Kidney tubule cell (primary cell): ENCODE measurements at places on chromosomes 5 and 9.

DNA sequence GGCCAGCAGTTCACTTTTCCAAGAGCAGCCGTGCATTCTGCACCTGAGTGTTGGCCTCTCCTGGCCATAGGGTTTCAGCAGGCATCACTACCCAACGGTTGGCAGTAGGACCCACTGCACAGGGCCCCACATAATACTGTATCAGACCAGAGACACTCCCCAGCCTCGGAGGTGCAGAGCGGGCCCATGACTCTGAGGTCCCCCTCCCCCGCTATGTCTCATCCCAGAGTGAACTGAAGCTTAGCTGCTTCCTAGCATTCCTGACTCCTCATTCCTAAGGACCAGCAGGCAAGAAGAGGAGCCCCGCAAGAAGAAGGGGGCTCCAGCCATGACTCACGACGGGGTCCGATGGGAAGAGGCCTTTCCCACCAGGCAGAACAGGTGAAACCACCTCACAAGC, 67.2 kb downstream of the CAMSAP1 start:
- peak; percentile 17 for DNase-seq

DNA sequence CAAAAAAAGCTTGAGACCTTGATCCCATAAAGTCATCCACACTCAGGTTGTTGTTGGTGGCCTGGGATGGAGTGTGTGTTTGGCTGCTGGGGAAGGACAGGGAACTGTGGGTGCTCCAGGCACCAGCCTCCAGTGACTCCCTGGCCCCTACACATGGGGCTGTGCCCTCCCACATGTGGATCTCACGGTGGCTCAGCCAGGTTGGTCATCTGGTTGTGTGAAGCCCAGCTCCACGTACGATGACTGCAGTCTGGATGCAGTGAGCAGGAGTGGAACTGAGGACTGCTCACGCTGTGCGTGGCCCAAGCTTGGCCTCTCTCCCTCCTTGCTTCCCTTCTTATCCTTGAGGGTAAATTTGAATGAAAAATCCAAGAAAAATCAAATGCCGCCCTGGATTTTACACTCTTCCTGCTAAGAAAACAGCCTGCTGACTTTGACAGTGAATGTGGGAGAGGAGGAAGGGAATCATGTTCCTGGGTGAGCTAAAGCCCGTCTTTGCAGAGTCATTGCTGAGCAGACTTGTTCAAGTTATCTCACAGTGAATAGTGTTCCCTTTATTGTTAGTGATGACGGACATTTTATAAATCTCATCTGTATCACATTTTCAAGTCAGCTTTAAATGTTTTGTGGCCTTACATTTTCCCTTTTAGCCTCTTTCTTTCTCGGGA, 65.1 kb upstream of the CACNA1B start:
- DNase-seq = no peak

- DNase-seq = no peak
These were observed 1.5 kb upstream of the SARDH start for GRCh38 chr9:133739408-133740280.

GRCh38 chr9:101225271-101225670, 159.5 kb downstream of the BAAT start:
- no peak for DNase-seq

DNA sequence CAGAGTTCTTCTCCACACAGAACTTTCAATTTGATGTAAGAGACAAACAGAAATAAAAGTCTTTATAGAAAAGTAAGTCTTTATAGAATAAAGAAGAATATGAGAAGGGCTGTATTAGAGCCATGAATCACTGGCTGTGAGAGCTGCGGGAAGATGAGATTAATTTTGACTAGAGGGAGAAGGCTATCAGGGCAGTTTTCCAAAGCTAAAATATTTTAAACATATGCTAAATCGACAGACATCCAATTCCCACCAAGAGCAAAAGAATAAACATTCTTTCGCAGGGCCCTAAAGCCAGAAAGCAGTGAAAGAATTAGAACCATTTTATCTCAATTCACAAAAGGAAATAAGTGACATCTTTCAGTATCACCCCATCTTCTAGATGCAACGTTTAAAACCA, 208.3 kb upstream of the MAP3K1 start:
- DNase-seq = no peak

DNA sequence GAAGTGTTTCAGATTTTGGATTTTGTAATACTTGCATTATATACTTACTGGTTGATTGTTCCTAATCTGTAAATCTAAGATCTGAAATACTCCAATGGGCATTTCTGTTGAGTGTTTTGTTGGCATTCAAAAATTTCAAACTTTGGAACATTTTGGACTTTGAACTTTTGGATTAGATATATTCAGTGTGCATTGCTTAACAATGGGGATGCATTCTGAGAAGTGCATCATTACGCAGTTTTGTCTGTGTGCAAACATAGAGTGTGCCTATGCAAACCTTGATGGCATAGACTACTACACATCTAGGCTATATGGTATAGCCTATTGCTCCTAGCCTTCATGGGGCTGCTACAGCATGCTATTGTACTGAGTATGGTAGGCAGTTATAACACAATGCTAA, 325.4 kb downstream of the KDM4C start:
- no peak for DNase-seq

- no peak for DNase-seq
These were observed 7.2 kb downstream of the ENTREP1 start for GRCh38 chr9:69332067-69332685.

GRCh38 chr9:91995000-91995655, 45.1 kb upstream of the ROR2 start:
- no peak for DNase-seq

- DNase-seq = no peak
These were observed 920.9 kb upstream of the CTNND2 start for GRCh38 chr5:12825163-12825562.

DNA sequence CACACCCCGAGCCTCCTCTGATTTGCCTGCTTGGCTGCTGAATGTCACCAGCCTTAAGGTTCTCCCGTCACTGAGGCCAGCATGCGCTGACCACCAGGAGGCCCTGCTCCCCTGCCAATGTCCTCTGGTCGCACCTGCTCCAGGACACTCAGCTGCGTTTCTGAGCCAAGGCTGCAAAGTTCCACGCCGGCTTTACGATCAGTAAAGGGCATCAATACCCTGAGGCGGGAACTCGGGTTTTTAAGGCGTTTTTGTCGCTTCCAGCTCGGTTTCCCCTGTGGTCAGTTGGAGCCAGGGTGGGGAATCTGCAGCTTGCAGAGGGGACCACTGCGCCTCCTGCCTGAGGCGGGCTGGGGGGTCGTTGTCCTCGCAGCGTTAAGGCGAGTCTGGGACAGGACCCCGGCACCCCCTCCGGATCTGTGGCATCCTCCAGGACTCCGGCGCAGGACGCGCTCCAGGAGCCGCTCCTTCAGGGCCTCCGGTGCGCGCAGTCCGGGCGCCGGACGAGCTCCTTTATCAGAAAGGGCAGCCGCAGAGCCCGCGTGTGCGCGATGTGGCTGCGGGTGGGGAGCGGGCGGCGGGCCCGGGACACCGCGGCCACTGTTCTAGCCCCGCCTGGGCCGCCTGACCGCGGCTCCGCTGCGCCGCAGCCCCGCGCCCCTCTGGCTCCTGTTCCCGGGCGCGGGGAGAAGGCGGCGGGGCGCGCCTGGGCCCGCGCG, 24.1 kb upstream of the FLT4 start:
- no peak for DNase-seq

DNA sequence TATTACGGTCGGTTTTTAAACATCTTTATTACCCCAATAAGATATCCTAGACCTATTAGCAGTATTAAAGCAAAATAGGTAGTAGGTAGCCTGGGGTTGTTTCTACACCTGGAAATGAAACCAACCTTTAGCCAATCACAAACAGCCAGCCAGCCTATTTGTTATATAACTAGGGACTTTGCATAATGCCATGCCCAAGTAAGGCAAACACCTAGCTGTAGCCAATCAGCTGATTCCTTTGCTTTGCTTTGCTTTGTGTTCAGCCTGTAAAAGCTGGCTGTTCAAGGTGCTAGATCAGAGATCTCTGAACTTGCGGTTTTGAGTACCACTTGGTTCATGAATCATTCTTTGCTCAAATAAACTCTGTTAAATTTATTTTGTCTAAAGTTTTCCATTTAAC, 46.5 kb upstream of the SETD9 start:
- DNase-seq = no peak

GRCh38 chr5:157540124-157540523, 35.5 kb downstream of the ADAM19 start:
- no peak for DNase-seq

DNA sequence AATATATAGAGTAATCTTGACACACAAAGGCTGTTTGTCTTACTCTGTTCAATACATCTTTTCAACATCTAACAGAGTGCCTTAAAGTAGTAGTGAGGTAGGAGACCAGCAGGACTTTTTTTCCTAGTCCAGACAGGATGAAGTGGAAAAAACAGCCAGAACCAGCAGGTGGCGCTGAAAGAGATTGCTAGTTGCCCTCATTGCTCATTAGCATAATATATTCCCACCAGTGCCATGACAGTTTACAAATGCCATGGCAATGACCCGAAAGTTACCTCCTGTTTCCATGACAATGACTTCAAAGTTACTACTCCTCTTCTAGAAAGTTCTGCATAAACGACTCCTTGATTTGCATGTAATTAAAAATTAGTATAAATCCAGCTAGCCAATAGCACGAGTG, 387.4 kb downstream of the ACTL7B start:
- DNase-seq = peak; percentile 57

DNA sequence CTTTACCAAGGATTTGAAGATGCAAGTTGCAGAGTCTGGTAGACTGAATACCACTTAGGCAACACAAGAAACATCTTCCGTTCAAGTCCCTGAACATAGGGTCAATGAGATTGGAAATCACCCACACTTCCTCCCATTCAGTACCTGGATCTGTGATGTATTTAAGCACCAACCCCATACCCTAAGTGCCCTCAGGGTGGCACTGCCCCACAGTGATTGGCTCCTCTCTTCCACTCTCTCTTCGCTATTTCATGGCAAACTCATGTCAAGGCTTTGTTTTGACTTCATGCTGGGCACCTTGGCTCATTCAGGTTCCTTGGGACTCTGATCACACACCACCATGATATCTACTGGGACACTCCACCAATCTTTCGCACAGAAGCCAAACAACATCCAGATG, 53.7 kb downstream of the GGTA1 start:
- no peak for DNase-seq

DNA sequence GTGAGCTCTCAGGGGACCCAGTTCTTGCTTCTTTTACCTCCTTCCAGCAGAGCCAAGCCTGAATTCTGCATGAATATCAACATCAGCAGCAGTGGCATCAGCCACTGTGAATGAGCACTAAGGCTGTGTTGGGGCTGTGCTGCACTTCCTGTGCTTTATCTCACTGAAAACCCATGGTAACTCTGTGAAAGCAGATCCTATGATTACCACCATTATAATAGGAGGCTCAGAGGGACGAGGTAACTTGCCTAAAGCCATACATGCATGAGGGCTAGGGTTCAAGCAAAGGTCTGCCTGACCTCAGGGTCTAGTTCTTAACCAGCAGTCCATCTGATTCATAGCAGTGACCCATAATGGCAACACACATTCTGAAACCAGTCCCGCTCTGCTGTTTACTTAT, 60.5 kb upstream of the RAPGEF1 start:
- DNase-seq = no peak

DNA sequence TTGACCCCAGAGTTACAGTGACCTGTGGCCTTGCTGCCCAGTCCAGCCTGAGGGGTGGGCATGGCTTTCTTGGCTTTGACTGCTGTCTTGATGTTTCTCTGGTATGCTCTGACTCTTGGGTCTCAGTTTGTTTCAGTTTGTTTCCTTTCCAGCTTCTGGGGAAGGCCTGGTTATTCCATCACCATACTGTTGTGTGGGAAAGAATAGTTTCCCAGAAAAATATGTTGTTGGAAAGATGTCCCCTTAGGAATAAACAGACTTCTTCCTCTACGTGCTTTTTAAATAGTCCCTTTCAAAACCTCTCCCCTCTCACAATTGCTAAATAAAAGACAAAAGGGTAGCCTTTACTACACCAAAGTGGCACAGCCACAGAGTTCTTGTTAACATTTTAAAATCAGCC, 49.5 kb downstream of the EGFLAM start:
- DNase-seq = no peak

GRCh38 chr5:31965227-31965626, 208.9 kb downstream of the GOLPH3 start:
- no peak for DNase-seq

- DNase-seq = no peak
These were observed 603.6 kb upstream of the CLINT1 start for GRCh38 chr5:158462349-158463114.

DNA sequence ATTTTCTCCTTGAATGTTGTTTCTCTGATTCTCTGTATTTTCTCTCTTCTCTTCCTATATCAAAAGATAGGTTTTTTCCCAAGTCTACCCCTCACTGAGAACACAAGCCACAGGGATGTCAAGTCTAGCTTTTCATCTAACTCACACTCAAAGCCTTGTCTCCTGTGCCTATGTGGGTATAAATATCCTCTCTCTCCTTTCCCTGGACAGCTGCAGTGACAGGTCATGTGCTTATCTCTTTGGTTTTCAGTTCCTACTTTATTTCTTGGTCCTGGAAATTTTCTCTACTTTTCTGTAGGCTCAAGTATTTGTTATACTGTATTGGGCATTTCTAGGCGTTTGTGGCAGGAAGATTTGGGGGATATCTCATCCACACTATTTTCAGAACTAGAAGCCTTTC, 182.4 kb upstream of the MVB12B start:
- no peak for DNase-seq

DNA sequence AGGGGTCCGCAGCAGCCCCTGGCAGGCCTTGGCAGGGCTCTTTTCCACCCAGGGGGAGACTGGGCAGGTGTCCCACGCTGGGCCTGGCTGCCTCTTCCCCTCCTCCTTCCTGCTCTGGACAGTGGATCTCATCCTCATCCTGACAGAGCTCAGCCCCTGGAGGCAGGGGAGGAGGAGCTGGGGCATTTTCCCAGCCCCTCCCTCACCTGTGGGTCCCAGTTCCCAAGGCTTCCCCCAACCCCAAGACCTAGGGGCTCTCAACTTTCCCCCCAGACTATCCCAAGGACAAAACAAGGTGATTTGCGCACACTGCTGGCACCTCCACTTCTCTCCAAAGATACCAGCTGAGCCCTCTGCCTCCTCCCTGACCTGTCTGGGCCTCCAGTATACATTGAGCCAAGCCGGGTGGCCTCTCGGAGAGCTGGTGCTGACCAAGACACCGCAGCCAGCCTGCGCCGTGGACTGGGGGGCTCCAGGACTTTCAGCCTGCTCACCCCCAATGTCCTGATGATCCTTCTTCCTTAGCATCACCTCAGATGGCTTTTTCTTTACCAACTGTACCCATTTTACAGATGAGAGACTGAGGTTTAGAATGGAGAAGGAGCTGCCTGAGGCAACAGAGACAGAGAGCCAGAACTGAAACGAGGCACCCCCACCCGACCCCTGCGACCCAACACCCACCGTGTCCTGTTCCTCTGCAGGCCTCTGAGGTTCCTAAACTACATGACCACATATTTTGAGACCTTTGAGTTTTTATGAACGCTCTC, 126.6 kb downstream of the BARX1 start:
- DNase-seq = no peak

DNA sequence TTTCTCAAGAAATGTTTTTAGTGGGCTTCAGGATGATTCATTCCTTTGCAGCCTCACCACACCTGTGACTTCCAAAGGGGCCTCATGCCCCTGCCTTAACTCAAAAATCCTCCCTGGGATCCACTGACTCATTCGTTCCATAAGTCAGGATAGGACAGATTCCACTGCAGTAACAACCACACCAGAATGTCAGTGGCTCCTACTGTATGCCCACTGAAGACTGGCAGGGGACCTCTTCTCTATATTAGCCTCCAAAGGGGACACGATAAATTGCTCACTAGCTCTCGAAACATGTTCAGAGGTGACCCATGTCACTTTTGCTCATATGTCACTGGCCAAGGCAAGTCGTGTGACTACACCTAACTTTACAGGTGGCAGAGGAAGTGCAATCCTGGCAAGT, 25.7 kb upstream of the LHX2 start:
- no peak for DNase-seq

GRCh38 chr5:38483805-38484398, 72.5 kb downstream of the LIFR start:
- peak; percentile 26 for DNase-seq
